Vagina (tissue), 2 donors: ENCODE measurements at places on chromosomes 11 and 22.

- no peak for DNase-seq
Measured at GRCh38 chr11:113382121-113382520, 5.5 kb upstream of the ANKK1 start.

GRCh38 chr11:36507824-36508489 lies 2.1 kb downstream of the TRAF6 start:
- no peak for DNase-seq

- DNase-seq: no peak
Measured at GRCh38 chr11:8071616-8072581, 9.1 kb upstream of the TUB start.

DNA sequence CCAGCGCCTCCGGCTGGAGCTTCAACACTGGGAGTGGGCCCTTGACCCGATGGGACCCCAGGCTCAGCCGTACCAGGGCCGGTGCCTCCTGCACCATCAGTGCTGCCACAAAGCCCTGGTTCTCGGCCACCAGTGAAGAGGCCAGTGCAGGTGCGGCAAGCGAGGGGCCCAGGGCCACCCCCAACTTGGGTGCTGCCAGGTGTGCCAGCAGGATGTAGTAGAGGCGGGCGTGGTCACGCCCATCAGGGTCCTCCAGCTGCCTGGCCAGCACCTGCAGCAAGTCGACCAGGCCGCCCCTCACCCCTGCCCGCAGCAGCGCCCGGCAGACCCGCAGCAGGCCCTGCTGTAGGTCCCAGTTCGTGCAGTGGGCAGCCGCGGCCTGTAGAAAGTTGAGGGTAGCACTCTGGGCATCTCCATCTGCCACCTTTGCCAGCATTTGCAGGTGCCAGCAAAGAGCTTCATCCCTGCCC lies 2.3 kb downstream of the AP5B1 start:
- DNase-seq: peak; percentile 86

DNA sequence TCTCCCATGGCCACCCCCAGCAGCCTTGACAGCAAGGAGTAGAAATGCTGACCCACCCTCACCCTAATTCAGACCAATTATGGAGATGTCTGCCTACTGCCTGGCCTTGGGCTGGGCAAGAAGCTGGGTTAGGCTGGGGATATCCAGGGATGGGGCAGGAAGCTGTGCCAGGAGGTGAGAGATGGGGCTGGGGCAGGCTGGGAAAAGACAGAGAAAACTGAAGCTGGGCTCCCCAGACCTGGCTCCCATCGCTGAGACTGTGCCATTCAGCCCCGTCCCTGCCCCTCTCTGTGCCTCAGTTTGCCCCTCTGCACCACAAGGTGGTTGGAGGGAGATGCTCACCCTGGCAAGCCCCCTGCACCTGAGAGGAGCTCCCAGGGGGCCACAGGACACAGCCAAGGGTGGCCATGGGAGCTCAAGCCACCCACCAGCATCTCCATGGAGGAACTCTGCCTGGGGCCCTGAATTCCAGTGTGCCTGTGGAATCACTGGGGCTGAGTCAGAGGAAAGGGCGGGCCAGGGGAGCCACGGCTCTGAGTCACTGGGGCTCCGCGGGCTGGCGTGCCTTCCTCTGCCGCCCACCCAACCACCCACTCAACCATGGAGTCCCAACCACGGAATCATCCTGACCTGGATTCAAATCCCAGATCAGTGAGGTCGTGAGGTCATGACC lies 6.0 kb upstream of the CARD10 start:
- no peak for DNase-seq

DNA sequence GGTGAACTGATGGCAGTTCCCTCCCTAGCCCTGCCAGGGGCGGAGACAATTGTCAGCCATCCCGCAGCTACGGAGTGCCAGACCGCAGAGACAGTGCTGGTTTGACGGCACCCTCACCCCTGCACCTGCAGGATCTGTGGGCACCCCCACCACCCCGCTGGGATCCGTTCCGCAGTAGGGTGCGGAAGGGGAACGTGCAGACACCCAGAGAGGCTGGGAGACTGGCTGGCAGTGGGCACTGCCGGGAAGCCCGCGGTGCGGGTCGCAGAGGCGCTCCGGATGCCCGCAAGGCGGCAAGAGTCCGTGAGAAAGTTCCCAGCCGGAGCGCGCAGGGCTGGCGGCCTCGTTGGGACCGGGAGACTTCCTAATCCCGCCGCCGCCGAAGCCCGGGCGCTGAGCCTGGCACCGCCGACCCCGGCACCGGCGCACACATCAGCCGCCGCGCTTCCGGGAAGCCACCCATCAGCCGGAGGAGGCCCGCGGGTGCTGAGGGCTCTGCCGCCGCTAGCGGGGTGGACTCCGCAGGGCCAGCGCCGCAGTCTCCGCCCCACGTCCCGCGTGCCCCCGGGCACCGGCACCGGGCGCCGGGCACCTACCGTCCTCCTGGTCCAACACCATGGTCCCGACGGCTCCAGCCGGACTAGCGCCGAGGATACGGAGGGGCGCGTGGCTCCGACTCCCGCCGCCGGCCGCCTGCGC lies 4.3 kb upstream of the LMO1 start:
- DNase-seq: no peak

DNA sequence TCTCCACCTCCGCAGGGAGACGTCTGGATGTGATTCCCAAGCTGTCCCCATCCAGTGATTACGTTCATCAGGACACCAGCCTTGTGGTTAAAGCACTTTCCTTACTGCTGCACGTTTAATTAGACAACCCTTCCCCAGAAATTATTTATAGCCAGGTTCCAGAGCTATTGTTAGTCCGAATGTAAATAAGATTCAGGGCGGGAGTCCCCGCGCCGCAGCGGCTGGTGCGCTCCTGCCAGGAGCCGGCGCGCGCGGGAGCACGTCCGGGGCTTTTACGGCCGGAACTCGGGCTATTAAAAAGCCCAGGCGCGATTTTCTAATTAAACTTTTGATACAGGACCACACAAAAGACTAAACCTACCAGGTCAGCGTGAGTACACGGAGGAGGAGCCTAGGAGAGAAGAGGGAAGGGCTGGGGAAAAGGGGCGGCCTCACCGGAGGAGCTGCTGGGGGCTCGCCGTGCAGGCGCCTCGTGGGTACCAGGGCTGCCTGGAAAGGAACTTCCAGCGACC lies 538.3 kb downstream of the OPCML start:
- DNase-seq: no peak

GRCh38 chr22:35443338-35443737 lies 43.4 kb downstream of the MCM5 start:
- DNase-seq: no peak

DNA sequence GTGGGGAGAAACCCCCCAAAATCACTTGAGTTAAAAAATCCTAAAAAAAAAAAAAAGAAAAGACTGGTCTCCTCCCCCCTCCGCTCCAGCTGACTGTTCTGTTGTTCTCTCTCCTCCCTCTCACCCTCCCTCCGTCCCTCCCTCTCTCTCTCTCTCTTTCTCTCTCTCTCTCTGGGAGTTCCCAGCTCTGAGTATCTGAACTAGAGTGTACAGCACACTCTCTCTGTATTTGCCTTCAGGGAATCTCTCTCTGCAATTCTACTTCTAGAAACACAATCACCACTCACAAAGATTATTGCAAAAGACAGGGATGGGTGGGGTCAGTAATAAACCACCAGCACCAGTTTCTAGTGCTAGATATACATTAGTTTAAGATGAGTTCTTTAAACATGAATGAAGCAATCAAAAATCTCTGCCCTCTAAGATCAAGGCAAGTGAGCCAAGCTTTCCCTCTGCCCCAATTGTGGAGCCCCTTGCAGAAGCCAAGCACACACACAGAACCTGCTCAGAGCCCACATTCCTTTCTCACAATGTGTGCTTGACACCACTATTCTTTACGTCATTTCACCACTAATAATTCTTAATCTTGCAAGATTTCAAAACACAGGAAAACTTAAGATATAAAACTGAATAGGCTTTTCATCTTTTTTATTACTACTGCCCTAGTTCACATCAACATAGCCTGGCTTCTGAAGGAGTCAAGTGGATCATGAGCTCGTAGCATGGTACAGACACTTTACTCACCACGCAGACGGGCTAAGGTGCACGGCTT lies 133.5 kb downstream of the RBFOX2 start:
- no peak for DNase-seq

DNA sequence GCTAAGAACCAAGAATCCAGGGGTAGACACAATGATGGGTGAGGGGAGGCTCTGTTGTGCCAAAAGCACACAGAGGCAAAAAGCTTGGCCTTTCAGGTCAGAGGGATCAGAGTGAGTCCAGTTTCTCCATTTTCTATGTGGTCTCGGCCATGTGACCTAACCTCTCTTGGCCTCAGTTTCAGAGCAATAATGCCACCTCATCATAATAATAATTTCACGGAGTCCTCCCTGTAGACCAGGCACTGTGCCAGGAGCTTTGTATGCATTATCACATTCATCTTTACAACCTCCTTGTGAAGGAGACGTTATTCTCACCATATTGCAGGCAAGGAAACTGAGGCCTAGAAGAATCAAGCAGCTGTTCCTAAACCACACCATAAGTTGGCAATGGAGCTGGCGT lies 120.2 kb downstream of the WT1 start:
- DNase-seq: no peak

DNA sequence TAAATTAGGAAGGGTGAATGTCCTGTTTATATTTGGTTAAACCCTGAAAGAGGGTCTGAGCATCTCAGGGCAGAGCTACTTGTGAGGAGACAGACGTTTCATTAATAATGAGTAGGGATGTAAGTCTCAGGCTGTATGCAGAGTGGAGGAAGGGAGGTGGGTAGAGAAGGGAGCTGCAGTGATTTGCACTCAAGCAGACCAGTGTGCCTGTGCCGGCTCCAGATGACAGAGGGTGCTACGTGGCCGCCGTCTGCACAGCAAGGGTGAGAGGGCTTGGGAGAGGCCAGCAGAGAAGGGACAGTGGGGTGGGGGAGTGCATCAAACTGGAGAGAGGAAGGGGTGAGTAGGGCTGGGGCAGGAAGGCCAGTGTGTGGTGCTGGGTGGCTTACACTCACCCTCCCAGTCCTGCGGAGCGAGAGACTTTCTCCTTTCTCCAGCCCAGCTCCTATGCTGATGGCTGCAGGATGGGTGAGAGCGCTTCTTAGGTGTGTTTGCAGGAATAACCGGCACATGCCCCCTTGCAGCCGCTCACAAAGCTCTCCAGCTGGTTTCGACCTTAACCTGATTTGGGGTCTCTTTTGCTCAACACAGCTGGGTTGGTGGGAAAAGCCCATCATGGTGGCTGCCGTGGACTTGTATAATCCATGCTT lies 130.6 kb downstream of the ST3GAL4 start:
- DNase-seq: no peak

DNA sequence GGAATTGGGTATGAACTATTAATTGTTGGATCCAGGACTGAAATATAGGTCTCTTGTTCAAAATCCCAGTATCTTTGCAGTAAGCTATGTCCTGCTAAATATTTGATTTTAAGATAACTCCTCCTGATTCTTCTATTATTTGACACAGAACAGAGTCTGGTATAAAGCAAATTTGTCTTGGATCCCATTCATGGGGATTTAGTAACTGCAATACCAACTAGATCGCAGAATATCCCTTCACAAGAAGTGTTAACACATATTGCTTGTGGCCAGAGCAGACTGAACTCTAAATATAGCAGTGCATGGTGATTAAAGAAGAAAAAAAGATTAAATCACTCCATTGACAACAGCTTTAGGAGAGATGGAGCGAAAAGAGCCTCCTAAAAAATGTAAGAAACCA lies 68.2 kb upstream of the ARHGAP42 start:
- DNase-seq: no peak

- DNase-seq: no peak
Measured at GRCh38 chr11:65636108-65637031, 1.5 kb upstream of the SIPA1 start.

GRCh38 chr11:7089328-7090251 lies 792 bp downstream of the RBMXL2 start:
- DNase-seq: no peak
